ENCODE measurements at places on chromosomes 11 and 22.

GRCh38 chr11:68014157-68014946 lies 4.2 kb downstream of the ALDH3B1 start:
- DNase-seq: peak; percentile 88

DNA sequence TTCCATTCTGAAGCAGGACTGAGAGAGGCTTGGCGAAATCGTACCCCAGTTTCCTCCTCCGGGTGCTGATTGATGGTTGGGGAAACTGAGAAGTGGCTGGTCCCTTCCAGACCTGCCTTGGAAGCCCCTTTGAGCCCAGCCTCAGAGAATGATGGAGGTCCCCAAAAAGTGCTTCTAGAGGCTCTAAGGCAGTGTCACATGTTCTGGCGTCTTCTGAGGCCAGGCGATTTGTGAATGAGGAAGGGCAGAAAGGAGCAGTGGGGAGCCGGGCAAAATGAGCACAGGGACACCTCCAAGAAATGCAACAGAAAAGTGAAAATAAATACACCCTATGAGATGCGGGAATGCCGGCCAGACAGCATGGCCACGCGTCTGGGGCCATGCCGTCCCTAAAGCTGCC lies 1.0 kb upstream of the LIF start:
- DNase-seq: no peak

DNA sequence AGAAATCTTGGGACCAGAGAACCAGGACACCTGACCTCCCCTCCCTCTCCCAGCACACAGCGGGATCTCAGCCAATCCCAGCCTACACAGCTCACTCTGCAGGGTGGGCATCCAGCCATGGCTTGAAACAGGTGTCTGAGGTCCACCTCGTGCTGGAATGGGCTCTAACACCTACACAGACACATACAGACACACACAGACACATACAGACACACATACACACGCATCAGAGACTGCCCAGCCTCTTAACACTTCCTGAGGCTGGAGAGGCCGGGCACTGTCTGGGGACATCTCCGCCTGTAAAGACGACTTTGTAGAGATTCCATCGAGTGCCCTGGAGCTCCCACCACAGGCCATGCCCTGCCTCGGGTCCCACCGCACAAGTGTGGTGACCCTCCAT lies 36.7 kb downstream of the CAPN1 start:
- DNase-seq: no peak

DNA sequence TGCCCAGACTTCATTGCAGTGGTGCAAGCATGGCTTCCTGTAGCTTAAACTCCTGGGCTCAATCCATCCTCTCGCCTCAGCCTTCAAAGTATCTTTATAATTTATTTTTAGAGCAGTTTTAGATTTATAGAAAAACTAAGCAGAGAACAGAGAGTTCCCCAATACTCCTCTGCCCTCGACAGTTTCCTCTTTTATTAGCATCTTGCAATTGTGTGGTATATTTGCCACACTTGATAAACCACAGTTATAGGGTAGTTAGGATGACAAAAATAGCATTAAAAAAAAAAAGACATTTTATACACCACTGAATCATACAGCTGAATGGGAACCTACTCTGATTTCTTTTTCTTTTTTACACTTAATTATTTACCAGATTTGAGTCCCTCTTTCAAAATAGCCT lies 31.2 kb downstream of the MS4A2 start:
- DNase-seq: no peak

- DNase-seq: peak; percentile 88
These were observed 12.8 kb downstream of the PACSIN2 start for GRCh38 chr22:43002202-43002586.

Data from GM23248 (cell line).